ENCODE measurements at places on chromosomes 7 and 10.

GRCh38 chr7:95630702-95631458 is 34.6 kb upstream of the PDK4 start:
- DNase-seq: no peak

GRCh38 chr7:84123965-84124547 is 70.5 kb downstream of the SEMA3A start:
- no peak for DNase-seq

GRCh38 chr7:101924171-101924570 is 106.7 kb downstream of the CUX1 start:
- no peak for DNase-seq

DNA sequence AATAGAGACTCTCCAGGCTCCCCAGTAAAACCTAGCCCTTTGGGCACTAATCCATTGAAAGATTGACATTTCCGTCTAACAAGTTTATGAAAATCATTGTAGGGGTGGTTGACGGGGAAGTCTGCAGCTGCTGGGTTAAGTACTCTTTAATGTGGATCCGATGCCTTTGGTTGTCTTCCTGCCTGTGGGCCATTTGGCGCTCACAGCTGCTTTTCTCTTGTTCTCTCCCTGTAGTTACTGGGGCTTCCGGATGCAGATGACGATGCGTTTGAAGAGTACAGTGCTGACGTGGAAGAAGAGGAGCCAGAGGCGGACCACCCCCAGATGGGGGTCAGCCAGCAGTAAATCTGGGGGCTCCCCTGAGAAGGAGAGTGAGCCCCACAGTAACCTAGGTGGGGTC is 22.4 kb downstream of the MTURN start:
- peak; percentile 30 for DNase-seq

DNA sequence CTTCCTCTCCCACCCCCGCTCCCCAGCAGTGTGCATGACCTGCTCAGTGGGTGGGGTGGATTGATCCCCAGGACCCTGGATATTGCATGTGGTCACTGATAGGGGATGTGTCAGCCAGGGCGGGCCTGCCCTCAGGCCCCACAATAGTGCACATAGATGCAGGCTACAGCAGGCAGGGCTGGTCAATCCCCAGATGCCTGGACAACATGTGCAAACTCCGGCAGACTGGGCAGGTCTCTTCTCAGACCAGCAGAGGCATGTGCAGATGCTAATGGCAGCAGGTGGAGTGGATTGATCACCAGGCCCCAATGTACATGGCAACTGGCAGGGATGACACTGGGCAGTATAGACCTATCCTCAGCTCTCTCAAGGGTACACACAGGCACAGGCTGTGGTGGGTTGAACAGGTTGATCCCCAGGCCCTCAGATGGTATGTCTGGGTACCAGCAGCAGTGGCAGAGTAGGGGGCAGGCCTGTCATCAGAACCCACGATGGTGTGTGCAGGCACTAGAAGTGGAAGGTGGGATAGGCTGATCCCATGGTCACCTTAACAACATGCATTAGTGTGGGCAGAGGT is 98.6 kb downstream of the LANCL2 start:
- no peak for DNase-seq

GRCh38 chr7:139511315-139511714 is 12.2 kb upstream of the CLEC2L start:
- no peak for DNase-seq

DNA sequence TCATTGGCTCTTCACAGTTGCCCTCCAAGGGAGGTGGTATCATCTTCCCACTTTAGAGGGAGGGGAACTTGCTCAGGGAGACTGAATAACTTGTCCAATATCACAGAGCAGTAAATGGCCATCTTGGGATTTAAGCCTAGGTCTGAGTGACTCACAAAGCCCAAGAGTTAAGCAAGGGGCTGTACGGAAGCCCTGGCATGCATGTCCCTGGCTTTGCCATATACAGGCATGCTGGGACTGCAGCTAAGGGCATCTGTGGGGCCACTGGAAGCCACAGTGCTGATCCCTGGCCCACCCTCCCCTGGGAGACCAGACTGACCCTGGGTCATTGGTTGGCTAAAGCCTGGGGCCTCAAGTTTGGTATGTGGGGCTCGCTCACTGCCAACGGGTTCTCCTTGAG is 3.1 kb downstream of the VSIR start:
- no peak for DNase-seq

- no peak for DNase-seq
These were observed 8.6 kb downstream of the GJD4 start for GRCh38 chr10:35613597-35614226.

DNA sequence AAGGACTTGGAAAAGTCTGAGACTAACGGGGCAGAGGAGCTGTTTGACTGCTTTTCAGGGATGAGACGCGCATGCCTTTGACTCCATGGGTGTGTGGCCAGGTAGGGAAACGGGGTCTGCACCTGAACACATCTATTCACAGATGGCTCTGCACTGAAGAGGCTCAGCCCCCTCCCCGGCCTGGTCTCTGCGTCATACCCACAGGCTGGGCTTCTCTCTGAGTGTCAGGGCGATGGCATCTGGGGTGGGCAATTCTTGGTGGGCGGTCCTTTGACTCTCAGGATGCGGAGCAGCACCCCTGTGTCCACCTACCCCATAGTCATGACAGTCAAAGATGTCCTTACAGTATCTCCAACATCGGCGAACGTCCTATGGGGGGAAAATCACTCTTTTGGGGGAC is 23.0 kb downstream of the PFKP start:
- no peak for DNase-seq

DNA sequence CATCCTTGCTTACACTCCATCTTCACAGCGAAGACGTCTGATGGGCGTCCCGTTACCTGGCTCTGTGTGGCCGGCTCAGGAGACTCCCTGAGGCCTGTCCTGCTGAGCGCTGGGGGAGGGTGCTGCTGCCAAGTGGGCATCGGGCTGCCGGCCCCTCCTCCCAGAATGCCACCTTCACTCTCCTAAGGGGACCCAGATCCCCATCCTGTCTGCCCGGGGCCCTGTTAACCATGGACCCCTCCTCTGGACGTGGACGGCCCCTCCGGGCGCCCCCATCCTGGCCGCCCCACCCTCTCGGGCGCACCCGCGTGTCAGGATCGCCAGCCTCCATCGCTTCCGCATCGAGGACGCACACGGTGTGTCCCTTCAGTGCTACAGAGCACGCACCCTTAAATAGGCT is 7.3 kb upstream of the FOXL3 start:
- no peak for DNase-seq

DNA sequence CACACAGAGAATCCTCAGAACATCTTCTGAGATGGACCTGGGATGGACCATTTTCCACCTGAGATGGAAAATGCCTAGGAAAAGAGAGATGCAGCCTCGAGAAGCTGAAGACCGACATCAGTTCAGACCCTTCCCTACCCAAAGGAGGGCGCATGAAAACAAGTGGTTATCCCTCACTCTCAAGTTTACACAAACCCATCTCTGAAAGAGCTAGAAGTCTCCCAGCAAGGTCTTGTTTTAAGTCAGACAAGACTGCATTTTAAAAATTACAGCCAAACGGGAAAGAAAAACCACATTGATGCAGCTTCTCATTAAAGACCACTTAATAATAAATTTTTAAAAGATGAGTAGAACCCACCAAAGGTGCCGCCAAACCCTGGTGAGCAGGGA is 1.3 kb downstream of the RAPGEF5 start:
- no peak for DNase-seq

GRCh38 chr7:72187179-72187578 is 225.0 kb downstream of the CALN1 start:
- no peak for DNase-seq

DNA sequence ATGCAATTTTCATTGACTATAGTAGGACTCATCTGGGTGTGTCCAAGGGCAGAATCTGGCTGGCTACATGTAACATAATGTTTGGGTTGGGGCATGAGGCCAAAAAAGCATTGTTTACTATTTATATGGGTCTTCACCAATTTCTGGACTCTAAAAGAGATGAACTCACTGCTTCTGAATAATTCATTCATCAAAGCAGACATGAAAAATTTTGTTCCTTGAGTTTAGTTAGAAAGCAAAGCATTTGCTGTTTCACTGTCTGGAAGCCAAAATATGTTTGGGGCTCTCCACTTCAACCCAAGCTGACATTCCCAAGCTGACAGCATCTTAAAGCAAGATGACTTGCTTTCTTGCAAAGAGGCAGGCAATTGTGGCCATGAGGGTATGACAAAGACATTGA is 670.6 kb downstream of the SUGCT start:
- DNase-seq: no peak

GRCh38 chr10:117442521-117442920 is 67.3 kb upstream of the PDZD8 start:
- no peak for DNase-seq

GRCh38 chr7:55939514-55940123 is 12.1 kb upstream of the MRPS17 start:
- DNase-seq: no peak

GRCh38 chr10:129745186-129745750 is 218.8 kb downstream of the EBF3 start:
- DNase-seq: no peak

DNA sequence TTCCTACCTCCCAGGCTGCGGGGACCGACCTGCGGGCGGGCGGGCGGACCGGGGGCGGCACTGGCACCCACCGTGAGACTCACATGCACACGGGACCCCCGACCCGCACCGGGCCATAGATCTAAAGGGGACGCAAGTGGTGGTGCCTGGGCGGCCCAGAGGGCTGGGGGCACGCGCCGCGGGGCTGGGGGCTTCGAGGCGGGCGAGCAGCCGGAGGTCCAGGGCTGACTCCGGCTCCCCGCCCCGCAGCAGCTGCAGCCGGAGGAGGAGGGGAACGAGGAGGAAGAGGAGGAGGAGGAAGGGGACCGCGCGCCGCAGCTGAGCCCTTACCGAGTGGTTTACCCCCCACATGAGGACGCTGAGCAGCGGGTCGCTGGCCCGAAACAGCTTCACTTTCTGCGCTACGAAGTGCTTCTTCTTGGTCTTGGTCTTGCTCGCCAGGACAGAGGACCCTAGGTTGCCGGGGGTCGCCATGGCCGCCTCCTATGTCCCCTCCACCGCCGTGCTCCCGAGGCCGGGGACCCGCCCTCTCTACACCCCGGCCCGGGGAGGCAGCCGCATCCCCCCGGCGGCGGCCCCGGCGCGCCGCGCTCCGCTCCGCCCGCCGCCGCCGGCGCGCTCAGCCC is 412 bp downstream of the PIP4K2A start:
- peak; percentile 44 for DNase-seq

GRCh38 chr10:72414642-72415041 is 59.9 kb upstream of the DNAJB12 start:
- DNase-seq: no peak

GRCh38 chr10:75137533-75138438 is 26.3 kb downstream of the SAMD8 start:
- no peak for DNase-seq

DNA sequence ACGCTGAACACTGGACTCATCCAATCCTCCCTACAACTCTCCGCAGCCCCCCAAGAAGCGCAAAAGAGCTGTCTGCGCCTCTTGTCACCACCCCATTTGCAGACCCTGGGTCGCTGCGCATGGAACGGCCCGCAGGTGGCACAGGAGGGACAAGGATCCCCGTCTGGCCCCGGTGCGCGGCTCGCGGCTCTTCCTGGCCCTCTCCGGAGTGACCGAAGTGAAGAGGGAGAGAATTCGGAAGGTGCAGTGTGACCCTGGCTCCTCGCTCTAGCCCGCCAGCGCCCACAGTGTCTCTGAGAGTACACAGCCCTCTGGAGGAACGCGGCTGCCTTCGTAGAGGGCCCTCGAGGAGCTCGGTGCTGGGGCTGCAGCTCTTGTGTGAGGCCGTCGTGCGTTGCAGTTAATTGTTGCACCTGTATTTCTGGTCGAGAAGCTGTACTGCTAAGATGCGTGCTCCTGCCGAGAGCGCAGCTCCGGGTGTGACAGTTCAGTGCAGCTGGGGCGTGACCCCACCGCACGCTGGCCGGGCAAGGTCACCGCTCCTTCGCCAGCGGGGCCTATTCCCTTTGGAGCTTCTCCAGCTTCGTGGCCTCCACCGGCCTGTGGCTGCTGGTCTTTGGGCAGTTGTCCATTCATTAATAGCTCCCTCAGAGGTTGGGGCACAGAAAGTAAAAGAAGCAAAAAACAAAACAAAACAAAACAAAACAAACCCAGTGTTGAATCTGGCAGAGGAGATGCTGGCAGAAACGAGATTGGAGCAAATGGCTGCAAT is 119.0 kb downstream of the SEC23IP start:
- DNase-seq: no peak

DNA sequence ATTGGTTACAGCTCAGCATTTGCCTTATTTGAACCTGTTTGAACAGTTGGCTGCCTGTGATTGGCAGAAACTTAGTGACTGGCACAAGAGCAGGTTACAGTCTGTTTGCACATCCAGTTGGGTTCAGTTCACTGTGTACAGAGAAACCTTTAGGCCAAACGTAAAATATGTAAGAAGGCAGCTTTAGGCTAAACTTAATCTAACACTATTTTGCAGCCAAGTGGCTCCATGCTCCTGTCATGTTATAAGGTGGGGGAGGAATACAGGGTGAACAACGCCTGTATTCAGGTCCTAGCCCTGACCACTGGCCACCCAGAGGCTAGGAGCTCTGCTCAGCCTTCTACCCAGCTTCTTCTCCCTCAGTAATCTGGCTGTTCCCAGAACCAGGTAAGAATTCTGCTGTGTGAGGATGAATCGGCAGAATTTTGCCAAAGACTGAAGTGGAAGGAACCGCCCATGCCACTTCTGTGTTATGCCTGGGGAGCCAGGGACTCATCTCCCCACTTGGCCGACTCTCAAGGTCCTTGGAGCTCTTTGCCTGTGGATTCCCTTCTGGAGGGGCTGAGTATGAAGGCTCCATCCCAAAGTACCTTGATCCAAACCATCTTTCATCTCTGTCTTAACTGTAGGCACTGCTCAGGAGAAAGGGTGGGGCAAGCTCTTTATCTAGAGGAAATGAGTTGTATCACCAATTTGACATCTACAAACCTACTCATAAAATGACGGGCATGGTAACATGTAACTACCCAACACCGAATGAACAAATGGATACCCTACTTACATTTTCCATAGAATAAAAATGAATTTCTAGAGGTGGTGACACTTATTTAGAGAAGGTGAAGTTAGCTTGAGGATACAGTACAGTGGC is 164.4 kb upstream of the NAMPT start:
- DNase-seq: no peak

DNA sequence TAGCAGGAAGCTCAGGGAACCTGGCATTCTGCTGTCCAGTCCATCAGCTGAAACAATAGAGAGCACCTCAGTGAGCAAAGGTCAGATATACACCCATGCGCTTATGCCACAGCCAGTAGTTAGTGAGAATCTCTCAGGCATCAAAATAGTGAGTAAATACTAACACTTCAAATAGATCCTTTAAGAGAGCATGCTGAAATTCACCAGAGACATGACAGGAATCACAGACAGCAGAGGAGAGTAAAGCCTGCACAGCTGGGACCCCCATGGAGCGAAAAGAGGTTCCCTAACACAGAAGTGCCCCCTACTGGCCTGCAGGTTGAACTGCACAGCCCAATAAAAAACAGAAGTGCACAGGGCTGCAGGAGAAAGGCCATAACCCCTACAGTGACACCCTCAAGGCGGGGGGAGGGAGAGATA is 57.6 kb upstream of the ANTXRL start:
- no peak for DNase-seq
